ENCODE measurements at places on chromosomes 6 and 20.
A peak's percentile ranks its signal among the peaks of the same experiment; 100 is the strongest.

- no peak for DNase-seq
Measured at GRCh38 chr6:15901141-15902115, 227.5 kb upstream of the MYLIP start.

- no peak for DNase-seq
Measured at GRCh38 chr6:130676077-130676772, 151.0 kb upstream of the SMLR1 start.

DNA sequence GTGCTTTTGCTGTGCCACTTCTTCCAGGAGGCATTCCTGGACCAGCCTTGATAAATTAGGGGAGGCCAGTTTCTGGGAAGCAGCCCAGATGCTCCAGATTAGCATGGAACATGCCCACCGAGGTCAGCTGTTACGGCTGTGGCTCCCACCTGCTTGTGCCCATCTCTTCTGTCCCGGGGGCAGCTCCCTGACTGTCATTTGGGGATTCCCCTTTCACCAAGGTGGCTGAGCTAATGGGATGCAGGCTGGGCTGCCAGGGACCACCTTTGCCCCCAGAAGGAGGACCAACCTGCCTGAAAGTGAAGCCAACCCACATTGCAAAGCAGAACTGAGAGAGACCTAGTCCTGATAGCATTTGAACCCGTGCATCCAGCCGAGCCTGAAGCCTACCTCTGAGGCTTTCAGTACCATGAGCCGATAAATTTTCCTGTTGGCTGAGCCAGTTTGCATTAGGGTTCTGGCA lies 85.3 kb downstream of the PTPN1 start:
- DNase-seq: no peak

DNA sequence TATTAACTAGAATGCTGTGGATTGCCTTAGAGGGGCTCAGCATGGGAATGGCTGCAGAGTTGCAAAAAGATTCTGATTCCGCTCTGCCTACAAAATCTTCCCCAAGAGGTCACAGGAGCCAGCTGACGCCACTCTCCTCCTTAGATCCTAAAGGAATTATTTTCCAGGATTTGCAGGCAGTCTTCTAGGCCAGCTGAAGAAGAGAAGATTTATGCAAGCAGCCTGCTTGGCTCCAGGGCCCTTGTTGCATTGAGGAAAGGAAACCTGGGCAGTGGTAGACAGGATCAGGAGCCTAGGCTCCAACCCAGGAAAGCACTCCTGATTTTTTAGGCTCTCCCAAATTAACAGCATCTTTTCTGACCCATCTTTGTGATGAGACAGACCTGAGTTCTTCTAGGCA lies 245.8 kb downstream of the PKHD1 start:
- no peak for DNase-seq

- peak; percentile 28 for DNase-seq
Measured at GRCh38 chr6:44496665-44497369, 109.3 kb downstream of the CDC5L start.

DNA sequence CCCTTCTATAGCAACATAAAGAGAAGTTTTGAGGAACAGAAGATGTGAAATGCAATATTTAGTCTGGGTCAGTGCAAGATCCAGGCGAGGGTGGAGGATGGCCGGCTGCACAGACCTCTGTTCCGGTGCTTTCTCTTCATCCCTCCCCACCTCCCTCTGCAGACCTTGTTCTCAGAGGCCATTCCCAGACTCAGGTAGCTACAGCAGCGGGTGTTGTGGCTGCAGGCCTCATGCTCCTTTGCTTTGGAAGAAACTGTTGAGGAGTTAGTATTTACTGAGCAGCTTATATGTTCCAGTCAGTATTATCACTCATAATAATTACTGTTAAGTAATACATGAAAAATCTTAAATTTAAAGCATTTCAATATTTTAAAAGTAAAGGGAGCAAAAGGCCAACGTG lies 1.7 kb downstream of the BTN3A3 start:
- DNase-seq: no peak

- DNase-seq: no peak
Measured at GRCh38 chr20:38226553-38226952, 34.0 kb downstream of the KIAA1755 start.

- DNase-seq: no peak
Measured at GRCh38 chr20:36149469-36149868, 5.1 kb upstream of the EPB41L1 start.

DNA sequence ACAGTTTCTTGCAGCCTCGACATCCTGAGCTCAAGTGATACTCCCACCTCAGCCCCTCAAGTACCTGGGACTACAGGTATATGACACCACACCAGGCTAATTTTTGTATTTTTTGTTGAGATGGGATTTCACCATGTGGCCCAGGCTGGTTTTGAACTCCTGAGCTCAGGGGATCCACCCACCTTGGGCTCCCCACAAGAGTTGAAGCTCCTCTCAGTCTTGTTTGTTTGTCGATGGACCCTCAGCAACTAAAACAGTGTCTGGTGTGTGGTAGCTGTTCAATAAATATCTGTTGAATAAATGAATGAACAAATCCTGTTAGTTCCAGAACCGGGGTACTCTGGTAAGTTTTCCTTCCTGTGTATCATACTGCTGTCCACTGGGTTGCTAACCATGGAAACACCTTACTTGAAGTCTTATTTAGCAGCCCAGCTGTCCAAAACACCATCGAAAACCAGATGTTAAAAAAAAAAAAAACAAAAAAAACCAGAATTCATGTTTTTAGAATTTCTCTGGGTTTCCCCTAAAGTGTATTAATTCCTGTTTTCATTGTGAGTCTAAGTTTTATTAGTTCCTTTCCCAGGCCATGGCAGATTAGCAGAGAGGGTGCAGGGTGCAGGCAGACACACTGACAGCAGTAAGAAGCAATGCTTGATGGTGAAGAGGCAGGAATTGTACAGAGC lies 7.8 kb upstream of the EZR start:
- DNase-seq: peak; percentile 38

GRCh38 chr20:7622399-7622961 lies 317.8 kb downstream of the HAO1 start:
- DNase-seq: no peak

GRCh38 chr20:12130781-12131180 lies 213.1 kb downstream of the BTBD3 start:
- DNase-seq: no peak

DNA sequence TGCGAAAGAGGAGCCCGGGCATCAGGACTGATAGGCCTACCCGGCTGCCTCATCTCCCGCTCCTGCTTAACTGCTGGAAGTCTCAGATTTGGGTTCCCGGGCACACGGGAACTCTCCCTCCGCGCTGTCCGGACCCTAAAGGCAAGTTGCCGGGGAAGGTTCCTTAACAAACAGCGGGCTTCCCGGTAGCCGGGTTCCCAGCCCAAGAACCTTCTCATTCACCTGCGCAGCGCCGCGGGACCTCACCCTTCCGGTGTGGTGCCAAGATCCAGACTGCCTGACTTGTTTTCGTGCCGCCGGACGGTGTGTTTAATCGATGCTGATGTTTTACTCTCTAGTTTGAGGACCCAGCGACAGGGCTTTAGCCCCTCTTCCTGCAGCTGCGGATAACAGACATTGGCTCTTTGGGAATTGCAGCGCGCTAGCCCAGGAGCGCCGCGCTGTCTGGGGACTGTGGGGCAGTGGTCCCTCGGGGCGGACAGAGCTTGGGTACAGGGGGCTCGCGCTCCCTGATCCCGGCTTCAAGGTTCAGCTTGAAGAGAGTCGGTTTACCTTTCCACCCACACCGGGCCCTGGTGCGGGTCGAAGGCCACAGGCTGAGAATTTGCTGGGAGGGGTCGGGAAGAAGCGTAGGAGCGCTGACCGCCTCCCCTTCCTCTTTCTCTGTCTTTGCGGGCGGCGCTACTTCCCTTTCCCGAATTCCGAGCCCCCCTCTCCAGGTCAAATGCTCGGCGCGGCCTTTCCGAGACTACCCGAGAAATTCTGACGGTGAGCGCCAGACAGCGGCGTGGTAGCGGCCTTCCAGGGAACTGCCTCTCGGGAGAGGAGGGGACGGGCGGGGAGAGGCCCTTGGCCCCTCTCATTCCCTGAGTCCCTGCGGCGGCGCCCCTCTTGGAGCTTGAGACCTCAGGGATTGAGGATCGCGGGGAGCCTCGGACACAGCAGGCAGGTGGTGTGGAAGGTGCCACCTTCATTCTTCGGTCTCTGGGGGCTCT lies 17.2 kb downstream of the ABT1 start:
- peak; percentile 68 for DNase-seq

- no peak for DNase-seq
Measured at GRCh38 chr6:152184917-152185574, 377.6 kb downstream of the ESR1 start.

DNA sequence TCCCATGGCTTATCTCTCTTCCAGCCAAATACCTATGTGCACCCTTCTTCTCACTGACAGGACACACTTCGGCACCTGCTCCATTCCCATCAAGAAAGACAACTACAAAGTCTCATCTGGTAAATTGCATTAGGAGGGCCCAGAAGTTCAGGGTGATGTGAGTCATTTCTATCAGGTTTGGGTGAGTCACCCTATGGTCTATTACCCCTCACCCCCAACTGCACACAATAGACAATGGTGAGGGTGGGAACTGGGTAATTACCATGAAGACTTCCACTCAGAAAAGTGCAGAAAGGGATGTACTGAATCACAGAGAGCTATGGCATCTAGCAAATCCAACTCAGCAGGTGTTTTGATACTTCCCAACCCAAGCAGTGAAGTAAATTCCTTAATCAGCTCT lies 54.8 kb downstream of the OPN5 start:
- DNase-seq: no peak

DNA sequence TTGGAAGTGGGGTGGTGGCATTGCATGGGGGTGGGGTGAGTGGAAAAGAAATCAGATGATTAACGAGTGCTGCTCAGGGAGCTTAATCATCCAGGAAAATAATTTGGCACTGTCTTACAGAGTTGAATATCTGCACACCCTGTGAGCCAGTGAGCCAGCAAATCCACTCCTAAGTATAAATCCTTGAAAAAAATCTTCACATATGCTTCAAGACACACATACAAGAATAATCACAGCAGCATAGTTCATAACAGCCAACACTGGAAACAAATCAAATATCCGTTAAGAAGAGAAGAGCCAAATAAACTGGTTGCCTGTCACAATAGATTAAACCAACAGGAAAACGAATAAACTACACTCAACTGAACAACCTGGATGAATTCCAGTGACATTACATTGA lies 62.8 kb downstream of the SAMD3 start:
- no peak for DNase-seq

DNA sequence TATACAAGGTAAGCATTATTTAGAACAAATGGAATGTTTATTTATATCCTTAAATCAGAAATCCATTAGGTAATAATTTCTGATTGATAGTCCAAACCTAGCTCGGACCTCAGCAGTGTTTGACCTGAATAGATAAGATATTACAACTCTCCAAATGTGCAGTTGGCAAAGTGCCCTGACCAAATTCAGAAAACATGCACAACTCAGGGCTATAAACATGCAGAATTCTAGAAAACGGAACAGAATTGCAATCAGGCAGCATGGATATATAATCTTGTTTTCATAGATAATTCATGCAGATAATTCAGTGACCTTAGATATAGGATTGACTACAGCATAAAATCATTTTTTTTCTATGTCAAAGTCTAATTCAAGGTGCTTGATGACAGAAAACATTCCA lies 626.6 kb upstream of the CITED2 start:
- DNase-seq: no peak

DNA sequence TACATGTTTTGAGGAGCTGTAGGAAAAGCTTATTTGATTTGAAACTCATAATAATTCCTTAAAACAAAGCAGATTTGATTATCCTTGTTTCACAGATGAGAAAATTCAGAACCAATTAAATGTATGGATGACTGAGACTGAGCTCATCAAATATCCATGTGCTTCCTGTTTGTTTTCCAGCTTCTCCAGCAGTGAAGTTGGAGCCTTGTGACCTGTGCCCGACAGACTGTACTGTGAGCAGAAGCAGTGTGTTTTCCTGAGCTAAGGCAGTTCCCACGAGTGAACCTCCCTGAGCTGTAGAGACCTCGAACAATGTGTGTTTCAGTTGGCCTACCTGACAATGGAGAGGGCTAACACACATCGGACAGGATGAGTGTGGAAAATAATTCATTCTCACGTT lies 599.5 kb upstream of the NRSN1 start:
- DNase-seq: no peak

- no peak for DNase-seq
Measured at GRCh38 chr6:4512051-4512471, 264.1 kb upstream of the CDYL start.

DNA sequence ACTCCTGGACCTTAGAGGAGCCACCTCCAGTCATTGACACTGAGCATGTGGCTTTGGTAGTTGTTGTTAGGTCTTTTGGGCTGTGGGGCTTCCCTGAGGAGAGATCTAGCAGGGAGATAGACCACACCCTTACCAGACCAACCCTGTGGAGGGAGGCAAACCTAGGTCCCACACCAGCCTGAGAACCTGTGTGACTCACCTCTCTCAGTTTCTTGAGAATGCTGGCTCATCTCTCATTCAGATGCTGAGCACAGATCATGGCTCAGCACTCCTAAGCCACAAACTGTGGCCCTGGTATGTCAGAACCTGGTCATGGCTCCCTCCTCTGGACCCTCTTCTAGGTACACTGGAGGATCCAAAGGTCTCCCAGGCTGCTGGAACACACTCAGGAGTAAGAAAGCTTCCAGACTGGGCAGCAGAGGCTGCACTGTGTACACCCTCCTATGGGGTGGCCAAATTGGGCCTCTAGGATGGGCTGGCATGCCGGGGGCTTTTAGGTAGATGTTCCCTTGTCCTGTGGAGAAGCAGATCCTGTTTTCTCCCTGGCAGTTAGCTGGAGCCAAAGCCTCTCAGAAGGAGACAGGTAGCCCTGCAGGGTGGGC lies 1294.5 kb downstream of the KHDRBS2 start:
- no peak for DNase-seq

DNA sequence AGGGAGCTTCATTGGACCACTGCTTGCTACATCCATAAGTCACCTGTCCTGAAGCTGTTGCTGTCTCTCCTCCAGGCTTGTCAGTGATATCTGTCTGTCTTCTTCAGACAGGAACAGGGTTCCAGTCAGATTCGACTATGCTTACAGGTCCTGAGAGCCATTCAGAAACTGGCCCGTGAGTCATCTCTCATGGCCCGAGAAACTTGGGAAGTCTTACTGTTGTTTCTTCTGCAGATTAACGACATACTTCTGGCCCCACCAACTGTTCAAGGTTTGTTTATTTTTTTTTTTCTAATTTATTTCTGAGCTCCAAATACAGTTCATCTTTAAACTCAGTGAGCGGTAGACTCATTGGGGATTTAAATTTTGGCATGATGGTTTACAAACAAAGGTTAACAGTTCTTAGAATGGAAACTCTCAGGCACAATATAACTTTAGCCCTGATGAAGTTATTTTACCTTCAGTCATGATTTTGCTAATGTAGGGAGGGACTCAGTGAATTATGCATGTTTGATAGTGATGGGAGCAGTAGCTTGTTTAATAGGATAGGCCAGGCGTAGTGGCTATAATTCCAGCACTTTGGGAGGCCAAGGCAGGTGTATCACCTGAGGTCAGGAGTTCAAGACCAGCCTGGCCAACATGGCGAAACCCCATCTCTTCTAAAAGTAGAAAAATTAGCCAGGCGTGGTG lies 24.7 kb downstream of the RALGAPB start:
- no peak for DNase-seq

GRCh38 chr20:13852306-13852705 lies 67.5 kb downstream of the NDUFAF5 start:
- DNase-seq: no peak

GRCh38 chr6:154721460-154721859 lies 11.8 kb upstream of the SCAF8 start:
- DNase-seq: no peak

GRCh38 chr20:59820204-59821041 lies 113.0 kb downstream of the SYCP2 start:
- no peak for DNase-seq

- DNase-seq: no peak
Measured at GRCh38 chr6:12331951-12332749, 42.0 kb downstream of the EDN1 start.

All from activated CD8-positive, alpha-beta memory T cell treated with anti-CD3 and anti-CD28 coated beads for 24 hours (primary cell).